ENCODE measurements at places on chromosomes 5 and 9.

- no peak overlapping the region for H3K27ac ChIP-seq
- H3K4me1 ChIP-seq = no peaks in the 10 kb centered on the region
- DNase-seq = no peak
Observed at GRCh38 chr9:3647652-3648051, 121.9 kb upstream of the RFX3 start.

- no peaks in the 10 kb centered on the region for H3K27me3 ChIP-seq
- H3K4me1 ChIP-seq = no peaks in the 10 kb centered on the region
- no peak overlapping the region for H3K4me3 ChIP-seq
- no peak for DNase-seq
- no peak overlapping the region for H3K27ac ChIP-seq
Observed at GRCh38 chr5:145218982-145219381, 616.2 kb downstream of the PRELID2 start.

GRCh38 chr5:17113174-17113958 is 104.1 kb upstream of the BASP1 start:
- H3K36me3 ChIP-seq = no peaks in the 10 kb centered on the region
- no peak for DNase-seq
- H3K4me1 ChIP-seq = no peaks in the 10 kb centered on the region

DNA sequence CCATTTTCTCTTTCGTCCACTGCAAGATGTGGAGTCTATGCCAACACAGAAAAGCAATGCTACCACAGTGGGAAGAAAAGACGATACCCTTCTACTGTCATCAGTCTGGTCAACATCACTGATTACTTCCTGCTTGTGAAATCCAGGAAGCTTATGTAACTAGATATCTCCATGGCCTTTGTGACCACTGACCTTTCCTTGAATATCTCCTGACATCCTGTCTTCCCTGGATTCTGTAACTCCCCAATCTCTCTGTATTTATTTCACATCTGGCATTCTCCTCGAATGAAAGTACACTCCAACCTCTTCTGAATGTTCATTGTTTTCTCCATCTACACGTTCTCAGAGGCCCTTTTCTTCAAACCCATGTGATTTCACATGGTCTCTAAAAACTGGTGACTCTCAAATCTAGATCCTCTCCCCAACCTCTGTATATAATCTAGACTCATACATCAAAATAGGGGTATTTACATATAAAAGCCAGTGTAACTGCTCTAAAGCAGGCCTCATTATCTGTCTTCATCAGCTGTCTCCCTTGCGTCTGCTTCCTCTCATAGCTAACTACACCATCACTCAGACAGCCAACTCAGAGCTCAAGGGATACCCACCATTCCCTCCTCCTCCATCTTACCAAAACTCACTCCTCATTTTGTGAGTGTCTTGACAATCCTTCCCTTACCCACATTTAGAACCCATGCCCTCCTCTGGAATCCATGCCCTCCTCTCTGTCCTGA is 156.8 kb downstream of the SEMA5A start:
- no peak for DNase-seq
- H3K36me3 ChIP-seq = no peaks in the 10 kb centered on the region
- H3K27ac ChIP-seq = no peak overlapping the region
- H3K4me1 ChIP-seq = no peaks in the 10 kb centered on the region
- no peaks in the 10 kb centered on the region for H3K27me3 ChIP-seq
- H3K4me3 ChIP-seq = no peak overlapping the region

- H3K4me1 ChIP-seq = no peaks in the 10 kb centered on the region
- H3K36me3 ChIP-seq = no peaks in the 10 kb centered on the region
- H3K4me3 ChIP-seq = no peak overlapping the region
- no peak overlapping the region for H3K27ac ChIP-seq
- no peak for DNase-seq
Observed at GRCh38 chr5:4627131-4627530, 513.0 kb upstream of the ADAMTS16 start.

- H3K27me3 ChIP-seq = no peaks in the 10 kb centered on the region
- peaks cover 64% of the 10 kb centered on the region for H3K4me1 ChIP-seq
- peak overlapping the region; percentile 84 for H3K4me3 ChIP-seq
Observed at GRCh38 chr9:35659340-35659739, 1.2 kb downstream of the CCDC107 start.

DNA sequence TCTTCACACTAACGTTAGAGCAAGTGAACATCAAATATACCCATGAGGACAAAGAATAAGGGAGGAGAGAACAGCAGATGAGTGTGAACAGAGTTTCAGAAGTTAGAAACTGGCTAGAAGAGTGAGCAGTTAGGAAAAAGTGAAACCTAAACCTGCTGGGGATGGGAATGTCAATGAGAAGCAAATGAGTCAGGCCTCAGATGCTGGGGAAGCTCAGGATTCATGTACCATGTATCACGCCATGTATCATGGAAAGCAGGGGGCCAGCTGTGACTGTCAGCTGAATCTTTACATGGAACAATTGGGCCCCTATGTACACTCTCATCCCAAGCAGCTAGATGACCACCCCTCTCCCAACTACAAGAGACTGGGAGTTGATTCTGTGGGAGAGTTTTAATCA is 16.2 kb downstream of the GDF9 start:
- H3K27me3 ChIP-seq = peaks cover 4% of the 10 kb centered on the region
- DNase-seq = no peak
- H3K27ac ChIP-seq = no peak overlapping the region
- peaks cover 2% of the 10 kb centered on the region for H3K36me3 ChIP-seq

DNA sequence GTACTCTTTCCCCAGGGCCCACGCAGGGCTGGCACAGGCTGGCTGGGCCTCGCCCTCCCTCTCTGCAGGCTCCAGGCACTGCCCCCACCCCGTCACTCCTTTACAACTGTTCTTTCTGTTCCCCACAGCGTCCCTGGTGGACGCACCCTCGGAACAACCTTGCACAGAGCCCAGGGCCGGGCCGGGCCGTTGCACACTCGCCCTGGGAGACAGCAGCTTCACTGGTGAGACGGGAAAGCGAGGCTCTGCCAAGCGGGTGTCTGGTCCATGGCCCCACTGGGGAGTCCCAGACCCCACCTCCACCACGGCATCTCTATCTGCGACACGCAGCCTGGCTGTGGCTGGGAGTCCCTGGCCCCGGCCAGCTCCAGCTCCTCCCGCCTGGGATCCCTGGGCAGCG is 18.4 kb upstream of the QSOX2 start:
- H3K27me3 ChIP-seq = no peaks in the 10 kb centered on the region
- H3K4me1 ChIP-seq = peaks cover 4% of the 10 kb centered on the region
- no peak for DNase-seq

DNA sequence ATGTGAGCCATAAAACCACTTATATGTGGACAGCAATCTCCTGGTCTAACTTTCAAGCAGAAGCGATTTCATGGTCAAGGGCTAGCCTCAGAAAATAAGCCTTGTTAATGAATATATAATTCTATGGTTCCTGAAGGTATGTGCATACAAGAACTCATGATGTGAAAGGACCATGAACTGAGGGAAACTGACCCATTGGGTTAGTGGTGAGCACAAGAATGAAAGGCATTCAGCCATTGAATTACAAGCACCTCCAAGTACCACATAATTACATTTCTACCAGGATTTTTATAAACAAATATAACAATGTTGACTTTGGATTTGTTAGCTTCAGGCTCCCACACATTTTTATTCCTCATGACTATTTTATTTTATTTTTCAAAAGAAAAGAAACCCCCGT is 459.0 kb downstream of the TLE4 start:
- peaks cover 4% of the 10 kb centered on the region for H3K27me3 ChIP-seq
- H3K4me1 ChIP-seq = no peaks in the 10 kb centered on the region
- no peak overlapping the region for H3K4me3 ChIP-seq
- H3K36me3 ChIP-seq = no peaks in the 10 kb centered on the region
- no peak overlapping the region for H3K27ac ChIP-seq
- no peak for DNase-seq

DNA sequence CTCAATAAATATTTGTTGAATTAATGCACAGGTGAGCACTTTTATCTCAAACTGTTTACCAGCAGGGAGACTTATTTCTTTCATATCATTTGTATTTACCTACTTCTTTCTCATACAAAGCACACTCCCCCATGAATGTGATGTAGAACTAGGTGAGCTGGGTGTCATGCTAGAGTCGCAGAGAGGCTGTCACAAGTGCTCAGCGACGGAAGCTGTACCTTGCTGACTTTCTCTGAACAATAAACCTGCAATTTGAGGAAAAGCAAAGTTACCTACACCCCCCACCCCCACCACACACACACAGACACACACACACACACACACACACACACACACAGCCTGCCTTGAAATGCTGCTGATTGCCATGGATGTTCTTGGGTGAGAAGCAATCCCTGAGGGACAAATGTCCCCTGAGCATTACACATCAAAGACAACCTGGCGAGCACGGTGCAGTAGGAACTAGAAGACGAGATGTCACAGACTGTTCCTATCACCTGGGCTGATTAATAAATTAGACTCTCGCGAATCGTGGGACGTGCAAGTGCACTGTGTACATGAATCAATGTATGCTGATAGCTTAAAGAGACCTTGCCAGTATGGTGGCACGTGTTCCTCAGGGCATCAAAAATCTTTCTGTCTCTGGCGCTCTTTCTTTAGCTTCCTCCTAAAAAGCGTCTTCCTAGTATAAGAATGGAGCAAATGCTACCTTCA is 66.1 kb downstream of the BRINP1 start:
- no peak overlapping the region for H3K27ac ChIP-seq
- H3K4me3 ChIP-seq = no peak overlapping the region

DNA sequence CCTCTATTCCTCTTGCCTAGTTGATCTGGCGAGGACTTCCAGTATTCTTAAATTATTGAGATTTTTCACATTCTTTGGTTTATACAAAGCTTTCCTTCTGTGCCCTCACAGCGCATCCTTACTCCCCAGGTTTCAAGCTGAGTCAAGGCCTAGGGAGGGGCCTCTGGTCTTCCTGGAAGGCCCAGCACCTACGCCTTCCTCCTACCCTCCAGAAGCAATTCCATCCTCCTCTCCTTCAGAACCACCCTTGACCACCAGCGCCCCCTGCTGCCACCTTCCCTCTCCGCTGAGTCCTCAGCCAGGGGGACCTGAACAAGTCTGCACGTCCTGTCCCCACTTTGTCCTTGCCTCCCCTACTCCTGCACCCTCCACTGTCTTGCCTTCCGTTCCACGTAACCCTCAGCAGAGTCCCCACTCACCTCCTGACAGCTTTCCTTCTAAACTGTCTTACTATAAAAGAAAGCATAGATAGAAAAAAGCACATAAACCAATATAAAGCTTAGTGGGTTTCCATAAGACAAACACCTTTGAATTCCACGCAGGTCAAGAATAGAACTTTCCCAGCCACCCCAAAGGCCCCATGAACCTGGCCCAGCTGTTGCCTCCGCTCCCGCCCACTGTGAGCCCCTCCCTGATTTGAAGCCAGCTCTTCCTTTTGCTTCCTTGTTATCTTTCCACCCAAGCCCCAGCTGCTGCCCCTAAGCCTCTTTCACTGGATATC is 63.0 kb upstream of the CTSL start:
- H3K27ac ChIP-seq = no peak overlapping the region
- DNase-seq = no peak
- H3K4me3 ChIP-seq = no peak overlapping the region
- peaks cover 38% of the 10 kb centered on the region for H3K27me3 ChIP-seq

- DNase-seq = no peak
- H3K4me1 ChIP-seq = no peaks in the 10 kb centered on the region
- no peak overlapping the region for H3K4me3 ChIP-seq
- H3K27me3 ChIP-seq = no peaks in the 10 kb centered on the region
- no peaks in the 10 kb centered on the region for H3K36me3 ChIP-seq
Observed at GRCh38 chr9:122923947-122924346, 7.4 kb downstream of the ZBTB26 start.

DNA sequence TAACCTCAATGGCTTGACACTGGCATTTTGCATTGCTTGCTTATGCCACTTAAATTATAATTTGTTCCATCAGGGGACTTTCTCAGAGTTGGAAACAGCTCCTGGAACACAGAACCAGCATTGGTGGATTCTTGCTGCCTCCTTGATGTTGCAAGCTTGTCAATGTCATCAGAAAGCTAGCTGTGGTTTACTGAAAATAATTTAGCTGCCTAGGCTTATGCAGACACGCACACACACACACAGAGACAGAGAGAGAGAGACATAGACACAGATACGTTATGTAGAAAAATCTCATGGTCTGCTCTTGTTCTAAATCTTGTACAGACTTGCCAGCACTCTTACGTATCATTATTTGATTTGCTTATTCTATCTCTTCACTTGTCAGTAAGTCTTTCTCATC is 78.0 kb downstream of the HMHB1 start:
- no peak overlapping the region for H3K4me3 ChIP-seq
- H3K27ac ChIP-seq = no peak overlapping the region
- no peaks in the 10 kb centered on the region for H3K4me1 ChIP-seq
- no peak for DNase-seq

DNA sequence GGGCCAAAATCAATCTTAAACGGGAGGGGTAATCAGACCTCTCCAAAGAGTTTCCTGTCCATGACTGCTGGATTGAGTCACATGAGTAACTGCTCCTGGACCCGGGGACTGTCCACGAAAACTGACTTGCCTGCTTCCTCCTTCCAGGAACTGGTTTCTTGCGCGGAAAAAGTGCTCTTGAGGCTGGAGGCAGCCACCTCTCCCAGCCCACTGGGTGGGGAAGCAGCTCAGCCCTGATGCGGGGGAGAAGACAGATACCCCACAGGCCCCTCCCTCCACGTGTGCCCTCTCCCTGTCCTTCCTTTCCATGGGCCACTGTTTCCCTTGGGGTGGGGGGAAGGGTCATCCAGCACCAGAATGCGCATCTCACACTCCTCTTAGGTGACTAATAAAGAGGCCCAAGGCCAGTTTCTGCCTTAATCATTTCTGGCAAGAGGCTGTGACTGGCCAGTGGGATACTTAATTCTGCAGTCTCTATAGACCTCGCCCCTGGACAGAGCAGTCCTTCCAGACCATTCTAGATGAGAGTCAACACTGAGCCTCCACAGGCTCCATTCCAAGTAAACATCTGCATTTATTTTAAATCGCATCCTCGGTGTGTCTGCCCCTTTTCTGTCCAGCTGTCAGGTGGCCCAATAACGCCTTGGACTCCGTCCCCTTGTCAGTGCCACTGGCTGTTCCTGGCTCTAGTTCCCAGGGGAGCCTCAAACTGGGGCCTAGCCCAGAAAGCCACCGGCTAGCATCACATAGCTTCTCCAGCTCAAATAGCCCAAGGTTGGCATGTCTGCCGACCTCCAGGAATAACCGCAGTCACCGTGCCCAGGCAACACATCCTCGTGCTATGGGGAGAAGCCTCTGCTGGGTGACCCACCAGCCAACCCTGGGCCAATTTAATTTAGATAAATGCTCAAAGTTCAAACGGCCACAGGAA is 12.0 kb downstream of the REXO4 start:
- H3K4me3 ChIP-seq = no peak overlapping the region
- no peak for DNase-seq
- no peaks in the 10 kb centered on the region for H3K27me3 ChIP-seq
- peaks cover 7% of the 10 kb centered on the region for H3K4me1 ChIP-seq

DNA sequence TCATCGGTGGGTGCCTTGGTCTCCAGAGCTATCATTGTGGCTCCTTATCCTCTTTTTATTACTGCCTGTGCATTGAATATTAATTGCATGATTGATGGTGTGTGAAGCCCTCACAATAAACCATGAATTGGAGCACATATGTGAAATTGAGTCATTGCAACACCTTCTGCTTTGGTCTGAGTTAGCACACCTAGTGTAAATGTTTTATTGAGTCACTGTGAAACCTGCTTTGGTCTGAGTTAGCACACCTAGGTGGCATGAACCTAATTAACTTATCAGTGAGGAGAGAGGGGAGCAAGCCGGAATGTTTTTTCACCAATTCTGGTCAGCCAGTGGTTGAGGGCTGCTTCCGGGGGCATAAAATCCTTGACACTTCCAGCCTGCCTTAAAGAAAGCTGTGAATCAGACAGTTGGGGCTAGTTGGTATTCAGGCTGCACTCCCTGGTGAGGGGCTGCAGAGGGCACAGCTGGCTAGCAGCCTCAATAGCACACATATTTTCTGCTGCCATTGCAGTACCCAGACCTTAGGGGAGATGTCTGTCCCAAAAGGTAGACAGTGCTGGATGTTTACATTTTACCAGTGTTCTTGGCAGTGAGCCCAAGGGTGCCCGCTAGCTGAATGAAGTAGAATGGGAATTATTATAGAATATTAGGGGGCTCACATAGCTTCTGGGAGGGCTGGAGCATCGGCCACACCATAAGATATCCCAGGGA is 76.5 kb upstream of the GOLM1 start:
- no peak overlapping the region for H3K27ac ChIP-seq

All from T-helper 17 cell (primary cell).